CD4-positive, alpha-beta T cell treated with Interleukin-4 for 1 hour (primary cell): ENCODE measurements at places on chromosomes 7 and 10.
A peak's percentile ranks its signal among the peaks of the same experiment; 100 is the strongest.

DNA sequence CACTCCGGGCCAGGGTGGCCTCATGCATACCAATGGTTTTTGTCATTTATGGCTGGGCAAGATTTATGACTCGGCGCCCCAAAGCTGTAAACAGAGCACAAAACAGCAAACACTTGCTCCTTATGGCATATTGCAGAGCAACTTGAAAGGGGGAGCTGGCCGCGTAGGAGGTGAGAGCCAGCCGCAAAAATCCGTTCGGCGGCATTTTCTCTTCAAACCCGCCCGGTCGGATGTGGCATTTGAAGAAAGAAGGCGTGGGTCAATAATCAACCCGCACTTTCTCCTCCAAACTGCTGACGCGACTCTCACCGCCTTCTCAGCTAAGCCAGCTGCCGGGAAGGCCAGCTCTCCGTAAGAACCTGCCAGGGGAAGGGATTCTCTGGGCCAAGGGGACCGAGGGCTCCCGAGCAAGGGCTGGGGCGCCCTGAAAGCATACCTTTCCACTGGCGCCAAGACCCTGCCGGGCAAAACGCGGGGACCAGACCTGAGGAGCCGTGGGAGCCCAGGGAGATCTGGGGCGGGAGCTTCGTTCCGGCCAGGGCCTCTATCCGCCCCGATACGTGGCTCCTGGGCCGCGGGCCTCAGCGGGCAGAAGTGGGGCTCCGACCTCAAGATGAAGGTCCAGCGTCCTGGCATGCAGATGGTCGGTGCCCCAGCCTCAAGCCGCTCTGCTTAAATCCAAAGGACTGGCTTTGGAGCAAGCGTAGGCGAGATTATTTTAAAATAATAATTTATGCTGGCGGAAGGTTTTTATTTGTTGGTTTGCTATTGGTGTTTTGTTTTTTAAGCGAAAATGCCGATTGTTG lies 12.9 kb upstream of the HOXA2 start:
- DNase-seq, result no peak

GRCh38 chr7:4268040-4268965 lies 413.8 kb upstream of the FOXK1 start:
- DNase-seq, result no peak

DNA sequence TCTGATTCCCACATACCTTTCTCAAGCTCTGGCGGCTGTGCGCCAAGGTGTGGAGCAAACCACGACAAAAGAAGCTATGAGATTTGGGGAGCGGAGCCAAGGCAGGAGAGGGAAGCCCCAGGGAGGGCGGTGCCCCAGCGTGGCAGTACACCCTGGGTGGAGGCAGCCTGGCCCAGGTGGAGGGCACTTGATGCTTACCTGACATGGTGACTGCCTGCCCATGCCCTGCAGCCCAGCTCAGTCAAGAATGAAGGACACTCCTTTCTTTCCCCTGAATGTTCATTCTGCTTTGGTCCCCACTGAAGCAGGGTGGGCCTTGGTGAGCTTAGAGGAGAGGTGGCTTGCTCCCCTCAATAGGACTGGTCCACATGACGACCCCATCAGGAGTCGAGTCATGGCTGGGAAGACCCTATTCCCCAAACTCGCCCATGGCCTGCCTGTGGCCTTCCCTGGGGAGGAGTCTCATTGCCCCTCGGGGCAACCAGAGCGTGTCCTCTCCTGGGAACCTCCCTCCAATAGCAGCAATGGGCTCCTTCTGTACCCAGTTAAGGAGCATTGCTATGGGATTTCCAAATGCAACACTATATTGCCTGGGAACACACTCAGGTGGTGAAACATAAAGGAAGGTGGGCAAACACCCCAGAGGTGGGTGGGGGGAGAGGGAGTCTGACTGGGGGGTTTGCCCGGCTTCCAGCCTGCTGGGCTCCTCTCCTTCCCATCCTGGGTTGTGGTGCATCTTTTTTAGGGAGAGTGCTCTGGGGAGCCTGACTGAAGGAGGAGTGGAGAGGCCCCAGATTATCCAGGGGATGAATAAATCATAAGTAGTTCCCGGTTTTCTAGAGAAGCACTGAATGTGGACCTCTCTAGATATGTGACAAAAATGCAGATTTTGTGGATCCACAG lies 22.7 kb downstream of the RAMP3 start:
- peak; percentile 1 for DNase-seq

DNA sequence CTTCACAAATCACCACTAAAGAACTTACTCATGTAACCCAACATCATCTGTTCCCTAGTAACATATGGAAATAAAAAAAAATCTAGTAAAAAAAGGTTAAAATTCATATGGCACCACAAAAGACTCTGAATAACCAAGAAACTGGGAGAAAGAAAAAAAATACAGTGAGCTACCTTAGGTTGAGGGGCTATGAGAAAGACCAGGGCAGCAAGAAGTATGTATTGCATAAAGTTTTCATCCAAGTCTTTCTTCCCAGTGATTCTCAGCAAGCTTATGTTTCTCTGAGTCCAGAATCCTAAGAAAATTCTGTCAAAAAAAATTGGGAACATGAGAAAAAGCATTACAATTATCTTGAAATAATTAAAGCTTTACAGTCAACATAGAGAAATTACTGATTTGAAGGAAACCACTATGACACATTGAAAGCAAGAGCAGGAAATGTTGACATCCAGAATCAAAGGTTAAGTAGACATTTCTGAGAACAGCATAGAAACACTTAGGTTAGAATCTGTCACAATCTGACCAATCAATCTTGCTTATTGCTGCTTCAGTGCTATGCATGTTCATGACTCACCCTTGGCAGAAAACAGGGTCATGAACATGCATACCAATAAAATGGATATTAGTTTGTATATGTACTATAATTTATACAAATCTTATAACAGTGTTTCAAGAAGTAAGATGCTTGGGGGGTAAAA lies 494.0 kb upstream of the POT1 start:
- no peak for DNase-seq

DNA sequence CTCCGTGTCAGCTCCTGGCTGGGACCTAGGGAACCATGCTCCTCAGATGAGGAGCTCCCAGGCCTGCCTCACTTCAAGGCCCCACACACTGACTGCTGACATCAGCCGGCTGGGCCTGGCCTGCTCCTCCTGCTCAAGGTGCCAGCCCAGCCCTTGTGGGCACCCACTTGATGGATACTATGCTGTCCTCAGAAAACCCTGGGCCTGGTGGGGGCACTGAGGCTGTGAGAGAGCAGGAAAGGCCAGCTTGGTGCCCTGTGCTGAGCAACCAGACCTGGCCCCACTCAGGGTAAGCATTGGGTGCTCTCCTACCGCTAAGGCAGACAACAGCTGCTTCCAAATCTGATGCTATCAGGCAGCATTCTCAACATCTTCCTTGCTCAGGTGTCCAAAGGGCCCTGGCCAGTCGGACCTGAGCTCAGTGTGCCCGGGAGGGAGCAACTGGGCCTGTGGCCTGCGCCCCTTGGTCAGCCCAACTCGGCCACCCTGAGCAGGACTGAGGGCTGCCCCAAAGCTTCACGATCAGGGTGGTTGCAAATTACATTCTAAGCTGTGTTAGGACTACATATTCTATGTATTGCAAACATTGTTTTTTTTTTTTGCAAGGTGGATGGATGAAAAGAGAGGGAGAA lies 21.9 kb upstream of the ANTXRL start:
- no peak for DNase-seq

- no peak for DNase-seq
Observed at GRCh38 chr7:142130267-142130666, 18.7 kb downstream of the MGAM2 start.

- DNase-seq, result no peak
Observed at GRCh38 chr7:139523199-139523941, at the start of gene CLEC2L. CLEC2L (plus strand) TSS chr7:139523685; CDS start chr7:139523928, 243 bp downstream.

DNA sequence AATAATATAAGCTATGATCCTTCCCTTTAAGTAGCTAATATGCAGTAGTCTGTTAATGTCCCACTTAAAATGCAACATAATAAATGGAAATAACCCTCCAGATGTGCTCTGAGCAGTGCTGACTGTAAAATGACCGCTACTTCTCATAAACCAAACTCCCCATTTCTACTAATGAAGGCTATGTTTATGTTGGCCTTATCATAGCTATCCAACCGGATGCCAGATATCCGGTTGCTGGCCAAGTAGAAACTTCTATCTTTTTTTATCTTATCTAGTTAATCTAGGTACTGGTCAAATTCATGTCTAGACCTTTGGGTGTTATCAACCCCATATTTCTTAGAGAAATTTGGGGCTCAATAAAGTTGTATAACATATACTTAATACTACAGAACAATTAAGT lies 56.6 kb downstream of the CHRM2 start:
- DNase-seq, result no peak

GRCh38 chr7:7183061-7183837 lies 905 bp downstream of the C1GALT1 start:
- DNase-seq, result no peak

GRCh38 chr10:13859979-13860654 lies 273.4 kb downstream of the PRPF18 start:
- DNase-seq, result no peak

GRCh38 chr10:4778761-4779160 lies 47.2 kb upstream of the AKR1E2 start:
- no peak for DNase-seq

- no peak for DNase-seq
Observed at GRCh38 chr10:62492012-62492869, 118.1 kb downstream of the ZNF365 start.

GRCh38 chr10:10164848-10165247 lies 852.8 kb upstream of the CELF2 start:
- DNase-seq, result no peak

DNA sequence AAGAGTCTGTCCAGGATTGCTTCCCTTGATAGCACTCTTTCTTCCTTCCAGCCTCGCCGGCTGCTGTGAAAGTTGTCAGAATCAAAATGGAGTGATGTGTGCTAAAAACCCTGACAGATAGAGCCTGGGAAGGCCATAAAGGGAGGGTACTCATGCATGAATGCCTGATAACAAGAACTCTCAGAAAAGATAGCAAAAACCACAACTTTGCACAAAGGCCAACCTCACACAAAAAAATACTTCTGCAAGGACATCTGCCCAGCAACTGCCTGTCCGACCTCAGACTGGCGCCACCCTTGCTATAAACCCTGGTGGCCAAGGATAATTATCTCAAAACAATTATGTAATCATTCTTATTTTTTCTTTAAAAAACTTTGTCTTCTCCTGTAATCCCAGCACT lies 133.2 kb upstream of the SVIL start:
- no peak for DNase-seq

GRCh38 chr7:142935941-142936565 lies 2.5 kb upstream of the TRPV5 start:
- no peak for DNase-seq

- no peak for DNase-seq
Observed at GRCh38 chr7:156979711-156980110, 30.2 kb downstream of the NOM1 start.

- no peak for DNase-seq
Observed at GRCh38 chr10:93790439-93790838, 32.7 kb downstream of the LGI1 start.

GRCh38 chr7:94525923-94526322 lies 16.3 kb downstream of the CASD1 start:
- no peak for DNase-seq

DNA sequence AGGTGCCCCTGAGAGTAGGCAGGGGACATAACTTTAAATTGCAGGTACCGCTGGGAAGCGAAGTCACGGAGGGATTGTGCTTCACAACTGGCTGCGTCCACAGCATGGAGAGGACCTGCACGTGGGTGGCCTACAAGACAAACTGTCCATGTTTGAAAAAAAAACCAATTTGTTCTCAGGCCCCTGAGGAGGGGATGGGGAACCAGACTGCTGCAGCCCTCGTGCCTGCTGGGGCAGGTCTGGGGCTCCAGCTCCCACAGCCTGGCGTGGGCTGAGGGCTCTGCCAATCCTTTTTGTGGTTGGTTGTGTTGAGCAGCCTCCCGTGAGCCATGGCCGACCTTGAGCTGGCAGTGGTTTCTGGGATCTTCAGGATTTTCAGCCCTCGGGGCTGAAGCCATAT lies 9.7 kb downstream of the SFRP5 start:
- no peak for DNase-seq

DNA sequence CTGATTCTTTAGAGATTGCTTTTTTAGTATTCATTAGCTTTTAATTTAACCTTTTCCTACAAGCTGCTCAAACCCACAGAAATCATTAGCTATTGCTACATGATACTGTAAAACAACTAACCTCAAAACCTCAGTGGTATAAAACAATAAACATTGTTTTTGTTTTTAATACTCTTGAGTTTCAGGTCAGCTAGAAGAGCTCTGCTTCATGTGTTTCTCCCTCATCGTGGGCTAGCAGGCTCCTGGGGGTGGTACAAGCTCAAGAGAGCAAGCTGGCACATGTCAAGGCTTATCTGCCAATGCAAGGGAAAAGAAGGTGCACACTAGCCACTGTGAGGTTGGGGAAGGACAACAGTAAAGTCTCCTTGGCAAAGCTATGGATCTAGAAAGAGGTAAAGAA lies 232.9 kb upstream of the PHF14 start:
- no peak for DNase-seq

DNA sequence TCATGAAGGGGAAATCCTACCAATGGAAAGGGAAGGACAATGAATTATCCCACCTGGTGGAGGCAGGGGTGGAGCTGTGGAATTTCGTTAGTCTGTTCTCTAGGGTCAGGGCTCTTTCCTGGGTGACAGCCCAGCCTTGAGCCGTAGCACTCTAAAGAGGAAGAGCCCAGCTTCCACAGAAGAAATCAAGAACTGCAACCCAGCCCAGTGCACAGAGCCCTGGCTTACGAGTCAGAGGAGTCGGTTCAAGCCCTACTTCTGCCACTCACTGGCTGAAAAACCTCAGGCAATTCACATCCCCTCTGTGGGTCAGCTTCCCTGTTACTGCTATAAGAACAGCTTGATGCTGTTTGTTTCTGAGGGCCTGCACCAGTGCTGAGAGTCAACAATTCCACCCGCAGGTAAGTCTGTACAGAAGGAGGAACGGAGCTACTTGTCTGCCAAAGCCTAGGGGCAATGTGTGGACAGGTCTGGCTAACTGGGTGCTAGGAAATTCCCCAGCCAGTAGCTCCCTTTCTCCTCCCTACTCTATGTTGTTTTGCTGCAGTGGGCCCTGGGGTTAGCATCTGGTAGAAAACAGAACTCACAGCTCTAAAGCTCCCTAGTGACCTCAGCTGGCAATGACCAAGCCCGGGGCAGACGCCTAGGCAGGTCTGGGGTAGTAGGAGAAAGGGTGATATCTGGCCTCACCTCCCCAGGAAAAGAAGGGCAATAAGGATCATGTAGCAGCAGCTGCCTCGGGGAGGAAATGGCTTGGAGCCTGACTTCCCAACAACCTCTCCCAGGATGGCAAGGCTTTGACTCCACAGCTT lies 3.3 kb downstream of the AVPI1 start:
- no peak for DNase-seq

DNA sequence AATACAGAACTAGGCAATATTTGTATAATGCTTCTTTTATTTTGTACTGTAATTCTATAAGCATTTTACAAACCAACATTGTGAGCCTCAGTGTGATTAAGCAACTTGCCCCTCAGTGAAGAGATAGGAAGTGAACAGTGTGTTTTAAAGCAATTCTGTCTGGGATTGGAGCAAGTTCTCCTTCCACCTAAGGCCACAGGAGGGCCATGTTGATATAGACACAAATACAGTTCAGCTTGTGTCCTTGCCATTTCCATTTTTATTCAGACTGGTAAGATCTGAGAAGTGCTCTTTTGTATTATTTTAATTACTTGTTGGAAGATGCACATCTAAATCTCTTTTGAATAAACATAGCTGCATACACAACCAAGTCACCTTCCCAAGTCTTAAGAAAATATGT lies 416.3 kb upstream of the COBL start:
- no peak for DNase-seq

GRCh38 chr7:22718200-22718711 lies 8.7 kb upstream of the IL6 start:
- DNase-seq, result no peak

GRCh38 chr7:21076054-21076453 lies 289.4 kb upstream of the SP8 start:
- DNase-seq, result no peak

- no peak for DNase-seq
Observed at GRCh38 chr7:139568813-139569490, 45.5 kb downstream of the CLEC2L start.
